ENCODE measurements at places on chromosomes 6 and 20.

DNA sequence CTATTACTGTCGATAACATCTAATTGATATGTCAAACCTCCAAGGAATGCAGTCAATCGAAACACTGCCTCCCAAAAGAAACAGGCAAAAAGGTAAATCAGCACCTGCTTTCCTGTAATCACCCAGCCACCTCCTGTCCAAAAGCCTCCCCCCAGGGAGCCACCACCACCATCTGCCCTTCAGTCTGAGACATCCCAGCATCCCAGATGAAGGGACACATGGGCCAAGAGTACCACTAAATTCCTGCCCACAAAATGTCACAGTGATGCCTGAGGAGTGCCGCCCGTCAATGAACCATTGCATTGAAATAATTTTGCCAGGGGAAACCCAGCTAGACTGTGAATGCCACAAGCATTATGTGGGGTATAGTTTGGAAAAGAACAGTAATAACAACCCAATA is 401.7 kb downstream of the ZFAND3 start:
- peak; percentile 30 for DNase-seq

DNA sequence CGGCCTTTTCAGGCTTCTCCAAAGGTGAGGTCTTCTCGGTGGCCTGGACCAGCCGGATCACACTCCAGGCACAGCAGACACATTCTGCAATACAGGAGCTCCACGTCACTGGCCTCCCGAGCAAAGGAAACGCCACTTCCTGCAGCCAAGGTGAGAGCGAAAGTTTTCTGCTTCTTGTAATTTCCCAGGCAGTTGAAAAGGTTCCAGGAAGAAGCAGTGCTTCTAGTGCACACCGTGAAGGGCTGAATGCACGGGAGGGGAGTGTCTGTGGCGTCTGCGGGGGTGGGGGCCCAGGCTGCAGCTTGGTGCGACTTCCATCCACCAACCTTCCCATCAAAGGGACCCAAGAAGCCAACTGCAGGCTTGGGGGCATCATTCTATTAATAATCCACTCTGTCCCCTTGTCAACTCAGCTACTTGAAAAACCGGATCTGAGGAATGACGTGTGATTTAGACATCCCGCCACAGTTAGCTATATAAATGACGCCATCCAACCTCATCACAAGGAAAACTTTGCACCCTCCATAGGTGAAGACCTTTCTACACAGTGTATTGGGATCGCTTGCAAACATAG is 61.1 kb downstream of the NFATC2 start:
- no peak for DNase-seq

- no peak for DNase-seq
Measured at GRCh38 chr20:62835931-62836861, 19.3 kb downstream of the COL9A3 start.

- DNase-seq = no peak
Measured at GRCh38 chr6:15442467-15442866, 196.6 kb downstream of the JARID2 start.

- DNase-seq = no peak
Measured at GRCh38 chr20:36487069-36487468, 54.2 kb upstream of the MYL9 start.

DNA sequence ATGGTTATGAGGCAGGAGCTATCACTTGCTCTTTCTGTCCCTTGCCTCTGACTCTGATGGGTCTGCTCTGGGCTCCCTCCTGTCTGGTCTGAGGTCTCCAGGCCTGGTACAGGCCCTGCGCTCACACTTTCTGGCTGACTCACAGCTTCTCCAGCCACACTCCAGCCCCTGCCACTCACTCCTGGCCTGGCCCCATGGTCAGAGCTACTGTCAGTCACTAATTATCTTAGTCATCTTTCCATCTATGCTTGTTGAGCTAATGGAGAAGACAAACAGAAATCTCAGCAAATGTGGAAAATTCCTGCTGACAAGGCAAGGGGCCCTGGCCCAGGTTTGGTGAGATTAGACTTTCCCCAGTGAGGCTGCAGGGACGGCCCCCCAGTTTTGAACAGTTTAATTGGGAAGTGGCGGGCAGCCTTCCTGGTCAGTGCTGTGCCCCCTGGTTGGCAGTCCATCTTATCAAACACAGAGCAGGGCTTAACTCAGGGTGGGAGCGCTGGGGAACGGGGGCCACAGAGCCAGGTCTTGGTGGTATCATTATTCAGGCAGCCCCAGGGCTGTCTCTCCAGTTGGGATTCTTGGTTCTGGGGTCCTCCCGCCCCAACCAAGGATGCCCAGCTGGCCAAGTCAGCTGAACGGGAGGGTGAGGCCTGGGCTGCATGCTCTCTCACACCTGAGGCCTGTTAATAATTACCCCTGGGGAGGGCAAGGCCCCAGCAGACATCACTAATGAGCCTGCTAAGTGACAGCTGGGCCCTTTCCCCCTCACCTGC is 63.4 kb downstream of the VEGFA start:
- no peak for DNase-seq

DNA sequence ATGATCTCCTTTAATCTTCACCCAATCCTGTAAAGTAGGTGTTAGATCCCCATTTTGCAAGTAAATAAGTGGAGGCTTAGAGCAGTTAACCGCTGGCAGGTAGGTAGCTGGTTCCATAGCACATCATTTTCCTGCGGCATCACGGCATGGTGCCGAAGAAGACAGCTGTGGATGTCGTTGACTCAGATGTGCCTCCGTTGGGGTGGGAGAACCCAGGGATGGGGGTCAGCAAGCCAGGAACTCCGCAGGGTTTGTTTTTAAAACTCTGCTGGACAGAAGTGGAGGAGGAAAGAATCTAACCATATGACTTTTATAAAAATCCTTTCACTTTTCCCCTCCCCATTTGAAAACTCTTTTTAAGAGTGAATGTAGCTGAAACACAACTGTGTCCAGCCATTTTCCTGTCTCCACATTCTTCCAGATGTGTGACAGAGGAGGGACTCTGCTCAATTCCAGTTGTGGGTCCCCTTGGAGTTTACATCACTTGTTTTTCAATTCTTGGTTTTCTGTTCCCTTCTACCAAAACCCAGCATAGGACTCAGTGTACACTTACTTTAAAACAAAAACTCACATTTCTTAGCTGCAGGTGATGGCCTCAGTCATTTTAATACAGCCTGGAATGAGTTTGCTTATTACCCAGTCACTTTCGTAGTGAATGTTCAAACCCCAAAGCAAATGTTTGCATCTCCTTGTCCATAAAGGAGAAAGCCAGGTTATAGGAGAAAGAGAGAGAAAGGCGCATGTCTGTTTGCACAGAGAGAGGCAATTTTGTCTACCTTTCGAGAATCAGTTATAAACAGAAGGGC is 27.6 kb upstream of the PI16 start:
- DNase-seq = no peak

- peak; percentile 71 for DNase-seq
Measured at GRCh38 chr6:150038202-150039062, 13.1 kb upstream of the RAET1L start.

GRCh38 chr20:61417221-61417941 is 165.3 kb downstream of the CDH4 start:
- DNase-seq = no peak
